Mesothelial cell of epicardium (in vitro differentiated cells): ENCODE measurements at places on chromosomes 5 and 9. TPM values are rescaled to one million over a fixed set of nuclear protein-coding genes. Genes with fewer than 3 reads are reported as not detected.

The IRX4 gene
- total RNA-seq = not detected in 3 replicates

DNA sequence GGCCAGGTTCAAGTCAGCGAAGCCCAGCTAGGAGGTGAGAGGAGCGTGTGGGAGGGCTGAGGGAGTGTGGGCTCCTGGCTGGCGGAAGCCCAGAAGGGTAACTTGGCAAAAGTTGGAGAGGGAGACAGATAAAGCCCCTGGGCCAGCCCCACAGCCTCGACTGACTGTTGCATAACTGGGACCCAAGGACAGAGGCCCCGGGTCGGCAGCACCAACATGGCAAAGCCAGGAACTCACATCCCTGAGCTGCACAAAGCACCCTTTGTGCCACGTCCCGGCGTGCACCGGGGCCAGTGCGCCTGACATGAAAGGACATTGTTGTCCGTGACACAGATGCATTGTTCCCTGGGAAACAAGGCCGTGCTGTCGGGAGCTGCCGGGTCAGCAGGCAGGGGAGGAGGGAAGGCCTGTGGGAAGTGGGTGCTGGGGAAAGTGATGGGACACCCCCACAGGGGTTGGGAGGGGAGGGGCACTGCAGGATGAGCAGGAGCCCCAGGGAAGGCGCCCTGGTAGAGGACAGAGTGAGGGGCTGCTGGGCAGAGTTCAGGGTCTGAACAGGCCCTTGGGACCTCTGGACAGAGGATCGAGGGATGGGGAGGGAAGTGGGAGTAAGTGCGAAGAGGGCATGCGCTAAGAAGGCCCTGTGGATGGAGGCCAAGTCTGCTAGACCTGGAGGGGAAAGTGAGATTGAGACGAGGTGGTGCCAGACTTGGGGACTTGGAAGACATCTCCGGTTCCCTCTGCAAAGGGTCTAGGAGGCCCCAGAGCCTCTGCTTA, 13.0 kb upstream of the DPM2 start:
- no peak for DNase-seq

DNA sequence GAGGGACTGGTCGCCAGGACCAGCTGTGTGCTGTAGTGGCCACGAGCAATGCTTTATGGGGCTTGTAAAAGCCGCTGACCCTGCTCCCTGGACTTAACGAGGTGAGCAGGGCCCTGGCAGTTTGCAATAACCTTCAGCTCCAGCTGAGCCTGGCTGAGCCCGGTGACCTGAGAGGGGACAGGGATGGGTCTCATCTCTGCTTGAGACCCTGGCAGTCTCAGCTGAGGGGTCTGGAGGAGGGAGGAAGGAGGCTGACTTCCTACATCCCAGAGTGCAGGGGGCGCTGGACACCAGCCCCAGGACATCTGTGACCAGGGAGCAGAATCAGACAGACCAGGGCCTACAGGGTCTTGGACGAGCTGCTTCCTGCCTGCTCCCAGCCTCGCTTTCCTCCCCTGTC, 277.5 kb upstream of the MVB12B start:
- DNase-seq = no peak

DNA sequence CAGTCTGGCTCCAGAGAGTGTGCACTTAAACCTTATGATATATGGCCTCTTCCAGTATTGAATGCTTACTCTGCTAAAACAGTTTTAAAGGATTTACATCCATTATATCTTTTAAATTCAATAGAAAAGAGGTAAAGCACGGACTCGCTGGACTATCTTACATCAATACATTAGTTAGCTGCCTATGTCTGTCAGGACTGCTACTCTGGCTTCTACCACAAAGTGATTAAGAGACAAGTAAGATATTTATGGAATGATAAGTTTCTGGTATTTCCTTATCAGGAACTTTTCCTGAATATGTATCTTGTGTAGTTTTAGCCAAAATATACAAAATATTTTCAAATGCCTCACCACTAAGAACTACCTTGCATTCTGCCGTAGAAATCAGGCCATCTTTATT, 295.1 kb downstream of the ISL1 start:
- no peak for DNase-seq

DNA sequence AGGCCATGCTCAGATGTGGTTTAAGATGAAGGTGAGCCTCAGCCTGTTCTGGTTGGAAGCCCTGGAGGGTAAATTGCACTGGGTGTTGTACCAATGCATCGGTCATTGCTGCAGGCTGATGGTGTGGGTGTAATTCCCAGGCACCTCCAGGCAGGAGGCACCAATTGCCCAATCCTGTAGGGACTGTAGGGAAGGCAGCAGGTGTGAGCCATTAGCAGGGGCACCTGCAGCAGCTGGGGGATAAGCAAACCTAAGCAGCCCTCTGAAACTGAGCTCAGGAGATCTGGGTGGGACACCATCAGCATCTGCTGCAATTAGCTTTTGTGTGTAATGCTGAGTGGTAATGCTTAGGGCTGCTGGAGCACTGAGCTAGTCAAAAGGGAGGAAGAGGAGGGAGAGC, 190.1 kb upstream of the TBC1D2 start:
- no peak for DNase-seq

The OTP gene
- not detected in 3 replicates for total RNA-seq

DNA sequence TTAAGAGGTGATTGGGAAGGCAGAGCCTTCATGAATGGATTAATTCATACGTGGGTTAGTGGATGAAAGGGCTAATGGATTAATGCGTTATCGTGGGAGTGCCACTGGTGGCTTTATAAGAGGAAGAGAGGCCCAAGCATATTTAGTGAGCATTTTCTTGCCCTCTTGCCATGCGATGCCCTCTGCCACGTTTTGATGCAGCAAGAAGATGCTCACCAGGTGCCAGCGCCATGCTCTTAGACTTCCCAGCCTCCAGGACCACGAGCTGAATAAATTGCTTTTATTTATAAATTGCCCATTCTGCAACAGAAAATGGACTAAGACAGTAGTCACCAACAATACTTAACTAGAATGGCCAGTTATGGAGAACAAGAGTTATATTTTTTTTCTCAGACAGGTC, 24.2 kb downstream of the DAPK1 start:
- DNase-seq = no peak

DNA sequence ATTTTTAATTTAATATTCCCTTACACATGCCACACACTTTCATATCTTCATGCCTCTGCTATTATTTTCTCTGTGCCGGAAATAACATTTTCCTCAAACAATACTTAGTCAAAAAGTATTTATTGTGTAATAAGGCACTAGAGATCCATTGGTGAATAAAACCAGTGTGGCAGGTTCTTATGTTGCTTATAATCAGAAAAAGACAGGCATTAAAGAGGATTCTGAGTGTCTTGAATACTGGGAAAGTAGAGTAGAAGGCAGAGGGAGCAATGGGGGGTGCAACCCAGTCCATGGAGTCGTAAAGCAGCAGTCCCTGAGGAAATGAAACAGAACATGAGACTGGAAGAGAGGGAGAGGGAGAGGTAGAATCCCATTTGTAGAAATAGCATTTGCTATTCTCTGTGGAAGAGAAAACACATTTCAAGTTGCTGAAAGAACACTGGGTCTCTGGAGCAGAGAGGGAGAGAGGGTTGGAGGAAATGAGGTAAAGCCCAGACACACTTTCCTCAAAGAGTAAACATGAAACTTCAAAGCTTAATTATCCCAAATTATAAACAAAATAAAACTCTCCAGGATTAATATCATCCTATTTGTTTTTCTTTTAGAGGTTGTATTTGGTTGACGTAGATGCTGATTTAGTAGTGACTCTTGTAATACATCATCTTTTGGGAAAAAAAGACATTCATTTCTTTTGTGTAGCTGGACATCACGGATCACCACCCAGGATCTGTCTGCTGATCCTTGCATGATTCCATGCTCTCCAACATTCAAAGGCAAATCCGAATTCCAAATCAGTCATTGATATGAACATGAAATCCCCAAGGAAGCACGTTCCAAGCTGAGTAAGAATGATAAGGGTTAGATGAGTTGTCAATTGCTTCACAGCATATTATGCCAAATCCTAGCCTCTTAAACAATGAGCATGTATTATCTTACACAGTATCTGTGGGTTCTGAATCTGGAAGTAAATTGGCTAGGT, 37.4 kb upstream of the GRAMD2B start:
- DNase-seq = no peak

The CTXN3 gene
- not detected in 3 replicates for total RNA-seq
